ENCODE measurements at places on chromosomes 2 and 18. TPM values are rescaled to one million over a fixed set of nuclear protein-coding genes. Genes with fewer than 3 reads are reported as not detected.
A peak's percentile ranks its signal among the peaks of the same experiment; 100 is the strongest.

Gene RUFY4
- total RNA-seq = 0.53 TPM

DNA sequence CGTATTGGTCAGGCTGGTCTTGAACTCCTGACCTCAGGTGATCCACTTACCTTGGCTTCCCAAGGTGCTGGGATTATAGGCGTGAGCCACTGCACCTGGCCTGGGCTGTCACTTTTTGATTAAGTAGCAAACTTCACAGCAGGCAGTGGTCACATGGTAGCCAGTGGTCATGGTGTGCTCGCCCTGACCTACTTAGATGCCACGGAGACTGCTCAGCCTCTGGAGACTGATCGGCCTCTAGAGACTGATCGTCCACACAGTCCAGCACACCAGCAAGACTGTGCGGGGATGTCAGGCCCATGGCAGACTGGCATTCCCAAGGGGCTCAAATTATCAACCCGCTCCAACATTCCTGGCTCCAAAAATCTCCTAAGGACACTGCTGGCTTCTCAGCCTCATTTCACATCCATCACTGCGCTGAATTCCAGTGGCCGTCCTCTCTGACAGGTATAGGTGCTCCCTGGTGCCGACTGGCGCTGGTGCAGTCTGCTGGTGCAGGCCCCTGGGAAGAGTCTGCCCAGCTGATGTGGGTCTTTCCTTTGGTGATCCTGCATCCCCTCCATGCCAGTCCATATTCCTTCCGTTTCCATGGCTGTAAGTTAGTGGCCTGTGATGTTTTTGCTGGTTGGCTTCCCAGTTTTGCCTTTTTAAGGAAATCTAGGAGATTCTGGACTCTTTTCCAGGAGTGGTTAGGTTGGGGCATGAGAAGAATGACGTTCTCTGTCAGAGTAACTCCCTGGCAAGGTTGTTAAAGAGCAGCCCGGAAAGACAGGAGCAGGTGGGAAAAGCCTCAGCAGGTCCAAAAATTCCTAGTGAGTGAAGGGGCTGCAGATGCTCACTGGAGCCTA, 374.5 kb upstream of the HS6ST1 start:
- no peak for DNase-seq
- H3K27me3 ChIP-seq = peaks cover 3% of the 10 kb centered on the region
- no peak overlapping the region for H3K4me3 ChIP-seq
- no peaks in the 10 kb centered on the region for H3K4me1 ChIP-seq
- no peaks in the 10 kb centered on the region for H3K36me3 ChIP-seq

DNA sequence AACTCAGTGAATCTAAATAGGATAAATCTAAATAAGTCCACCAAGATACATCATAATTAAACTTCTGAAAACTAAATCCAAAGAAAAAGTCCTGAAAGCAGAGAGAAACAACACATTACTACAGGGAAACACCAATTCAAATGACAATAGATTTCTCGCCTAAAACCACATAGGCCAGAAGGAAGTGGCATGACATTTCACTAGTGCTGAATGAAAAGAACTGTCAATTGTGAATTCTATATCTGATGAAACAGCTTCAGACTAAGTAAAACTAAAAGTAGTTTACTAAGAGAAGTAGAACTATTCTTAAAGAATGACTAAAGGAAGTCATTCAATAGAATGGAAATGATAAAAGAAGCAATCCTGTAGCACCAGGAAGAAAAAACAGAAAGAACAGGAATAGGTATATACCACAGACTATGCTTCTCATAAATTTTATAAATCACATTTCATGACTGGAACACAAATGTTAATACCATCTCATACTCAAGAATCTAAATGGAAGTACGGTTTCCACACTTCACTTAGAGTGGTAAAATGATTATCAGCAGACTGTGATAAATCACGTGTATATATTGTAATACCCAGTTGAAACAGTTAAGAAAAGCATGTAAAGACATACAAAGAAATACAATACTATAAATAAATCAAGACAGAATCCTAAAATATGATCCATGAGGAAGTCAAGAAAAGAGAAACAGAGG, 46.4 kb downstream of the ASXL2 start:
- peaks cover 52% of the 10 kb centered on the region for H3K36me3 ChIP-seq
- H3K27ac ChIP-seq = no peak overlapping the region
- peaks cover 2% of the 10 kb centered on the region for H3K4me1 ChIP-seq
- no peak for DNase-seq
- H3K27me3 ChIP-seq = no peaks in the 10 kb centered on the region

GRCh38 chr2:241249654-241250053, 61.2 kb downstream of the ANO7 start:
- H3K27ac ChIP-seq = no peak overlapping the region
- no peaks in the 10 kb centered on the region for H3K27me3 ChIP-seq
- no peak for DNase-seq
- peaks cover 94% of the 10 kb centered on the region for H3K36me3 ChIP-seq

Gene VRK2
- 63.0 TPM for total RNA-seq

DNA sequence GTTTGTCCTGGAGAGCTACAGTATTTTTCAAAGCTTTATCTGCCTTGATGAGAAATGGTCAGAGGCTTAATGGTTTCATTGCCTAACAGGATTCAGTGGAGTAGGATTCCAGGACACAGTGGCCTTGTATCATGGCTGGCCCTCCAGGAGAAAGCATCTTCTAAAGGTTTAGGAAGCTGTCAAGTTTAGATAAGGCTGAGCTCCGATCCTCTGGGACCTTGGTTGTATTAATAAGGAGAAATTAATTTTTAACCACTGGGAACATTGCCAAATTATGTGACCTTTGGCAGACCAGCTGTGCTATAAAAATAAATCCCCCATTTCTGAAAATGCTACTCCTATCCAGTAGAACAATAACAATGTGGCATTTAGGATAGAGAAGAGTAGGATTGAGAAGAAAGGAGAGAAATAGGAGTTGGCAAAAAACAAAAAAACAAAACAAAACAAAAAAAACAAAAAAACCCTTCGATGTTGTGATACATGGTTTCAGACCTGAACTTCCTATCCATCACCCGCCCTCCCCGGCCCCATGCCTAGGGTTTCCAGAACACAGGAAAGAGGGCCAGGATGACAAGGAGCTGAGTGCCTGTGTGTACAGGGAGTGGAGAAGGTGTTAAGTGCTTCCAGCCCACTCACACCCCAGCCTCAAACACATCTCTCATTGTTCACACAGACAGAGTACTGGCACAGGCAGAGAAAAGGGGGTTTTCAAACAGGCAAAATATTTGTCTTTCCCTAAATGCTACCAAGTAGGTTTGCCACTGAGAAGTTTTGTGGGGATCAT, 6.3 kb downstream of the NRP2 start:
- H3K27ac ChIP-seq = no peak overlapping the region
- no peak overlapping the region for H3K4me3 ChIP-seq
- peaks cover 33% of the 10 kb centered on the region for H3K4me1 ChIP-seq

DNA sequence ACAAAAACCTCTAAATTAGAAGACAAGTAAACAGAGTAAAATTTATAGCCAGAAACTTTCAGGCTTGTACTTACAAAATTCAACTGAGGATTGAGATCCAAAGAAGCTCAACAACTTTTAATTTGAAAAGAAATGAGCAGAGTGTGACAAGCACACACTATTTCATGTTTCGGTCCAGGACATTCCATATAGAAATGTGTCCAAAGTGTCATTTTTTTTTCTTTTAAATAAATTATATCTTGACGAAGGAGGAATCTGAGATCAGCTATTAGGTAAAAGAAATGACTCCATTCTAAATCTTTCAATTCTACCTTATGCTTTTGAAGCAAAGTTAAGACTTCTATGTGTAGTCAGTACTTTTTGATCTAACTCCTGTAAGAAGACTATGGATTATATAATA, 4.6 kb downstream of the FN1 start:
- H3K4me1 ChIP-seq = peaks cover 8% of the 10 kb centered on the region
- DNase-seq = no peak
- H3K27me3 ChIP-seq = peaks cover 43% of the 10 kb centered on the region
- H3K27ac ChIP-seq = no peak overlapping the region
- no peak overlapping the region for H3K4me3 ChIP-seq

GRCh38 chr2:4976407-4976806, 715.8 kb upstream of the SOX11 start:
- no peak for DNase-seq
- H3K27ac ChIP-seq = no peak overlapping the region
- H3K27me3 ChIP-seq = no peaks in the 10 kb centered on the region
- no peaks in the 10 kb centered on the region for H3K4me1 ChIP-seq

GRCh38 chr2:202909394-202910192, 1.9 kb downstream of the WDR12 start:
- H3K4me1 ChIP-seq = peaks cover 32% of the 10 kb centered on the region
- H3K36me3 ChIP-seq = peaks cover 34% of the 10 kb centered on the region
- no peaks in the 10 kb centered on the region for H3K27me3 ChIP-seq
- no peak for DNase-seq
- peak overlapping the region; percentile 97 for H3K4me3 ChIP-seq

Gene GULP1
- total RNA-seq = not detected

DNA sequence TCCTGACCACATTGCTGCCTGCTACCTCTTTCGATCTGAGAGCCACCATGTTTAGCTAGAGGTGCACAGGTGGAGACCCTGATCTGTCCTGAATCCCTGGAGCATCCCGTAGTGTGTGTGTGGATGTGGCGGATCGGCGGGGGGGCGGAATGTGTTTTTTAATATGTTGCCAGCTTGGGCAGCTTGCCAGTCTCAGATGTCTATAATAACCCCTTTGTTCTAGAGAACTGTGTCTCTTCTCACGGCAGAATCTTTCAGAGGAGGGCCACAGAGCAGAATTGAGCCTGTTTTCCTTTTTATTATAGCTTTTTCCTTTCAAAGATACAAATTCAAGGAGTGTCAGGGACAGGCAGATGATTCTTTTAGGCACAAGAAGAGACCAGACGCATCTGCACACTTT, 934.1 kb upstream of the KLHL29 start:
- no peak overlapping the region for H3K4me3 ChIP-seq
- H3K36me3 ChIP-seq = no peaks in the 10 kb centered on the region
- no peaks in the 10 kb centered on the region for H3K4me1 ChIP-seq

- no peak for DNase-seq
- H3K36me3 ChIP-seq = no peaks in the 10 kb centered on the region
- H3K4me1 ChIP-seq = peaks cover 3% of the 10 kb centered on the region
- peaks cover 14% of the 10 kb centered on the region for H3K27me3 ChIP-seq
- no peak overlapping the region for H3K4me3 ChIP-seq
- no peak overlapping the region for H3K27ac ChIP-seq
These were observed 80.9 kb upstream of the TSPYL6 start for GRCh38 chr2:54336977-54337255.

Gene ABCG5
- not detected for total RNA-seq

- no peaks in the 10 kb centered on the region for H3K4me1 ChIP-seq
- H3K4me3 ChIP-seq = no peak overlapping the region
- no peaks in the 10 kb centered on the region for H3K27me3 ChIP-seq
- no peaks in the 10 kb centered on the region for H3K36me3 ChIP-seq
- no peak for DNase-seq
These were observed 265.9 kb upstream of the PXDN start for GRCh38 chr2:2010251-2010650.

DNA sequence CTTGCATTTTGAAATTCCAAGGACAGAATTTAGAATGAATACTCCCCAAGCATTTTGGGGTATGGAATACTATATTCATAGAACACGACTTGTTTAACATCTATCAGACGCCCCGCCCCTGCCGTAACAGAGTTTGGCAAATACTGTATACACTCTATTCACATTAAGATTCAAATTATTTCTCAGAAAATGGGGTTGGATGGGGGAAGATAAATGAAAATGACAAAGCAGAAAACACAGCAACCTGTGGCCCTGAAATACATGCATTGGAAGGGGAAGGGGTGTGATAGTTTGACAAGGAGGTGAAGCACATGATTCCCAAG, 634.6 kb upstream of the SLC39A10 start:
- no peaks in the 10 kb centered on the region for H3K4me1 ChIP-seq
- no peak overlapping the region for H3K4me3 ChIP-seq
- H3K36me3 ChIP-seq = no peaks in the 10 kb centered on the region
- no peaks in the 10 kb centered on the region for H3K27me3 ChIP-seq
- no peak for DNase-seq

Gene PTPN4
- total RNA-seq = 28.8 TPM

GRCh38 chr2:154875999-154876398, 177.5 kb downstream of the KCNJ3 start:
- no peaks in the 10 kb centered on the region for H3K36me3 ChIP-seq
- H3K4me3 ChIP-seq = no peak overlapping the region
- H3K27ac ChIP-seq = no peak overlapping the region
- H3K4me1 ChIP-seq = no peaks in the 10 kb centered on the region
- no peak for DNase-seq
- H3K27me3 ChIP-seq = no peaks in the 10 kb centered on the region

Gene SLC9A4
- total RNA-seq = 0.05 TPM

DNA sequence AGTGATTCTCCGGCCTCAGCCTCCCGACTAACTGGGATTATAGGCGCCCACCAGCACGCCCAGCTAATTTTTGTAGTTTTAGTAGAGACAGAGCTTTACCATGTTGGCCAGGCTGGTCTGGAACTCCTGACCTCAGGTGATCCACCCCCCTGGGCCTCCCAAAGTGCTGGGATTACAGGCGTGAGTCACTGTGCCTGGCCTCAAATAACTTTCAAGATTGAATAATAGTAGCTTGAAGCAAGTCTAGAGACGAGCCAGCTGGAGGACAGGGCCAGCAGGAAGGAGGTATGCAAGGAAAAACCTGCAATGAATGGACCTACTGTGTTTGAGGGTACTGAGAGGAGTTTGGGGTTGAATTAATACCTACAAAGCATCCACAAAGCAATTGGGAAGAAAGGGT, 87.5 kb downstream of the MSH2 start:
- peaks cover 11% of the 10 kb centered on the region for H3K4me1 ChIP-seq
- no peaks in the 10 kb centered on the region for H3K36me3 ChIP-seq
- H3K27me3 ChIP-seq = no peaks in the 10 kb centered on the region
- H3K4me3 ChIP-seq = no peak overlapping the region

Gene CTDP1
- total RNA-seq = 33.8 TPM

DNA sequence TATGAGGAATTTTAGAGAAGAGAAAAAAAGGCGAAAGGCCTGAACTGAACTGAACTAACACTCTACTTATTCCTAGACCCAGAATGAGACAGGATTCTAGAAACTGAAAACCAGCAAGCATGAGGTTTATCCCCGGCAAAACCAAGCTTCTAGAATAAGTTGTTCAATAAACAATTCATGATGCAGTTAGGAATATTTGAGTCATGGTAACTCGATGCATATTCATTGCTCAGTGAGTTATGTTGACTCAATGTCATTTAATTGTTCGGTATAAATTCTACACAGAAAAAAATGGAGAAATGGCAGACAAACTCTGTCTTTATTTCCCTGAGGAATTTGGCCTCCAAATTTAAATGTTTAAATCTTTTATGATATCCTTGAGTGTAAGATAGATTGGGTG, 321.5 kb downstream of the SATB2 start:
- DNase-seq = no peak
- H3K36me3 ChIP-seq = no peaks in the 10 kb centered on the region
- H3K4me3 ChIP-seq = no peak overlapping the region

Gene DSG2
- total RNA-seq = not detected

Gene CEP192
- 33.6 TPM for total RNA-seq

Gene MYO7B
- 3.4 TPM for total RNA-seq

Gene LAMA1
- total RNA-seq = not detected

- no peaks in the 10 kb centered on the region for H3K27me3 ChIP-seq
- no peak overlapping the region for H3K4me3 ChIP-seq
- H3K27ac ChIP-seq = no peak overlapping the region
- H3K36me3 ChIP-seq = no peaks in the 10 kb centered on the region
- no peak for DNase-seq
These were observed 404.3 kb upstream of the VWC2L start for GRCh38 chr2:214006601-214007000.

Measured in activated B cell treated with CpG ODN at 0.5 μM for 24 hours (primary cell).